Tibial nerve (tissue), 4 donors: ENCODE measurements at places on chromosomes 16 and 17. TPM values are rescaled to one million over a fixed set of nuclear protein-coding genes. Genes with fewer than 3 reads are reported as not detected.

The CCDC40 gene
- total RNA-seq: 11.4 TPM

The CYGB gene
- total RNA-seq: 40.2 TPM

- no peak for DNase-seq
These were observed 26.8 kb downstream of the COG4 start for GRCh38 chr16:70496513-70496912.

DNA sequence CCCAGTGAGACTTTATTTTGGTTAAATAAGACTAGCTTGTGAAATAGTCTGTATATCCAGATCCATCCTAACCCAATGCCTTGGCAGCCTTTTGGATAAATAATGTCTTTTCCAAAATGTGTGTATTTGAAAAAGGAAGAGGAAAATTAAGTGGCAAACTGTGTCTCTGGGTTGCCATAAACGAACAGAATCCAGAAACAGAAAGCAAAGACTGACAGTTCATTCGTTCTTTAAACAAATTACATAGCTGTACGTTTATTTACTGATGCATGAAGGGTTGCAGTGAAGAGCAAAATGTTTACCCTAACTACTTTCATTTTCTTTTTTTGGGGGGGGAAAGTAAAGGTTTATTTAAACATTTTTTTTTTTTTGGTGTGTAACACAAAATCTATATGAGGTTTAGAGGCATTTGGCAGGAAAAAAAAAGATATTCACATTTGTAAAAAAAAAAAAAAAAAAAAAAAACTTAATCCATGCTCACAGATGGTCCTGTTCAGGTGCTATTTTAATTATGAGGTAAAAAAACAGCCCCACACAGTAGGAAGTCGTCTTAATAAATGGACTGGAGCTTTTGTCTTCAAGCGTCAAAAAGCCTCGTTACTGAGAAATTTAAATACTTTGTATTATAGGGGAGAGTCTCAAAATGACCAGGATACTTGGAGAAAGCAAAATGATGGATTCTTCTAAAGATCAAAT is 245.9 kb downstream of the FTO start:
- DNase-seq: no peak

- no peak for DNase-seq
These were observed 5.0 kb downstream of the SGCA start for GRCh38 chr17:50170662-50171370.

GRCh38 chr16:55248058-55248457 is 75.9 kb upstream of the IRX6 start:
- no peak for DNase-seq

- DNase-seq: peak; percentile 67
These were observed 615 bp upstream of the SREBF1 start for GRCh38 chr17:17837380-17837821.
